ENCODE measurements at places on chromosomes 2 and 18.

- no peak for DNase-seq
Observed at GRCh38 chr2:239263231-239263630, 137.6 kb downstream of the HDAC4 start.

DNA sequence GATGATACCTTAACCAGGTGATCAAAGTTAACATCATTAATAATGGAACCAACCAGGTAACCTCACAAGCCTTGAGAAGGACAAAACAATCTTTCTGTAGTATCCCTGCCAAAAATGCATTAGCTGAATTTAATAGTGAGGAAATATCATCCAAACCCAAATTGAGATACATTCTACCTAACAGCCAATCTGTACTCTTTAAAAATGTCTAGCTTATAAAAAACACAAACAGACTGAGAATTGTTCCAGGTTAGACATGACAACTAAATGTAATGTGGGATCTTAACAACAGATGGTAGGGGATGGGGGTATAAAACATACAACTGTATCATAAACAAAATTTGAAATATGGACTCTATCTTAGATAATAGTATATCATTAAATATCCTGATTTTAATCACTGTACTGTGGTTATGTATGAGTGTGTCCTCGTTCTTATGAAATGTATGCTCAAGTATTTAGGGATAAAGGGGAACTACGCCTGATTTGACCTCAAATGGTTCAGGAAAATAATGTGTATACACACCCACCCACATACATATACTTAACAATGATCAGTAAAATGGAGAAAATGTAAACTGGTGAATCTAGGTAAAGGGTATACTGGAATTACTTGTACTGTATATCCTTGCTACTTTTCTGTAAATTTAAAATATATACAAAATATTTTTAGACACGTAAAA, 1.7 kb downstream of the FANCL start:
- DNase-seq, result no peak

DNA sequence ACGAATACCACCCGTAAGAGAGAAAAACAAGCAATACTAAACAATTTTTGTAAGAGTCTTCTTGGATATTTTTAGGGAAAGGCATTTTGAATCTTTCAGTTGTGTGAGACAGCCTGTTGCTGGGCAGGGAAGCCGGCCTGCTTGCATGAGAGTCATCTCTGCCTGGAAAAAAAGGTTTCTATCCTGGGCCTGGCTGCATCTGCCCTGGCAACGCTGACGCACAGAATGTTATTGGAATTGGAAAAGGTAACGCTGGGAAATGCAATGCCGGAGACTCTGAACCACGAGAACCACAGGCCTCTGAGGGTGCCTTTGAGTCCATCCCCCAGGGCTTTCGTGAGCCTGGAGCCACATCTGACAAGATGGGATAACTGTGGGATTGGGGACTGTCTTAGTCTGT, 17.9 kb upstream of the NPAS2 start:
- DNase-seq, result no peak

GRCh38 chr2:23526114-23526513, 141.1 kb downstream of the KLHL29 start:
- no peak for DNase-seq

GRCh38 chr2:233817995-233818638, 36.2 kb downstream of the HJURP start:
- no peak for DNase-seq

GRCh38 chr2:23954325-23955014, 14.2 kb downstream of the UBXN2A start:
- no peak for DNase-seq

GRCh38 chr2:46299365-46300263, 2.4 kb downstream of the EPAS1 start:
- no peak for DNase-seq

DNA sequence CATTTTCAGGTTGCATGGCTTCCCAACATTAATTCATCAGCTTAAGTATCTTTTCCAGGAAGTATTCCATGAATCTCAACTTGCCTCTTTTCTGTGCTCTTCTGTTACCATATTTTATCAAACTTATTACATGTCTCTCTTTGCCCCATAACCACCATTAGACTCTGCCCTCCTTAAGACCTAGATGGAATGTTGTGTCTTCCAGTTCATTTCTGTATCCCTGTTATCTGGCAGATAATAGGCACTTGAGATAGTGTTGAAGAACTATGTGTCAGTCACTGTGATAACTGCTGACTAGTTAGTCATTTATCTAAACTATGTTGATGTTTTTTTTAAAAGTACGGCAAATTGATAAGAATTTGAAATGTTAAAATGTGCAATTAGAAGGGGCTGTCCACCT, 41.8 kb downstream of the GLS start:
- DNase-seq, result no peak

DNA sequence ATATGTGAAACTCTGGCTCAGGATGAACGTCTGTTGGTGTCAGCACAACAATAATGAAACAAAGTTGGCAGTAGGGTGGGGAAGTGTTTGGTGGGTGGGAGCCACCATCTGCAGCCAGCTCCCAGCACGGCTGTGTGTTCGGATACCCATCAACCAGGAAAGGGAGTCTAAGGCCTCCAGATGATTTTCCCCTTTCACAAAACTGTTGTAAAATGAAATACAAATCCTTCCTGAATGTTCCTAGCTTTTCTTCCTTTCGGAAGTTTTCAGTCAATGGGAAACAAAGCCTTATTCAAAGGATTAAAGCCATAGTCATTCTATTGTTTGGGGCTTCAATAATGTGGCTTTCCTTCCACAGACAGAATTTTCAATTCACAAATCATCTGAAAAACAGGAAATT, 14.5 kb upstream of the DARS1 start:
- no peak for DNase-seq

- no peak for DNase-seq
Observed at GRCh38 chr2:6827566-6828298, 38.0 kb downstream of the CMPK2 start.

GRCh38 chr18:55582325-55582724, 5.7 kb downstream of the TCF4 start:
- DNase-seq, result no peak

- no peak for DNase-seq
Observed at GRCh38 chr2:212532087-212532486, 6.5 kb downstream of the ERBB4 start.

DNA sequence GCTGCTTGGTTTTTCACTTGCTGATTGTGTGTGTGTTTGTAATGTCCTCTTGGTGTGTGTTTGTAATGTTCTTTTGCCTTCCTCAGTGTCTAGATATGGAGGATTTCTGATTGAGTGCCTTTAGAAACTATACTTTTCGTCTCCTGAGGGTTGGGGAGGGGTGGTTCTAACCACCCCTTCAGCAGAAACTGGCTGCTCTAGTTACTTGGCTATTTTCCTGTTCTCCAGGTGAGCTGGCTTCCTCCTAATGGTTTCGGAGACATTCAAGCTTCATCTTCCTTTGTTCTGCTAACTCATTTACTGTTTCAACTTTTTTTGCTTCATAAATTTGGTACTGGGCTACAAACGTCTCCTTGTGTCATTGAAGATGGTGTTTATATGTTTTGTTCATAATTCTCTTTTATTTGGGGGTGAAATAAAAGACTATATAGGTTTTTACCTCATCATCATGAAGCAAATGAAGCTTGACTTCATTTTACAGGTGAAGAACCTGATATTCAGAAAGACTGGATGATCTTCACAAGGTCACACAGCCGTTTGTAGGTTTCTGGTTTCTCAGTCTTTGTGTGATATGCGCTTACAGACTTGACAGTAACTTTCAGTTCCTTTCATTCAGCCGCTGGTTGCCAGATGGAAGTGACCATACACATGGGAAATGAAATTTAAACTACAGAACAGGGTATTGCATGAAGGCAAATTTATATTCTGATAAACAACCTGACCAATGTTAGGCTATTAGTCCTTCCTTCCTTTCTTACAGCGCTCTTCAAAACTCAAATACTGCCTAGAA, 238.5 kb downstream of the GALR1 start:
- no peak for DNase-seq

- no peak for DNase-seq
Observed at GRCh38 chr18:74066018-74066417, 81.6 kb downstream of the FBXO15 start.

DNA sequence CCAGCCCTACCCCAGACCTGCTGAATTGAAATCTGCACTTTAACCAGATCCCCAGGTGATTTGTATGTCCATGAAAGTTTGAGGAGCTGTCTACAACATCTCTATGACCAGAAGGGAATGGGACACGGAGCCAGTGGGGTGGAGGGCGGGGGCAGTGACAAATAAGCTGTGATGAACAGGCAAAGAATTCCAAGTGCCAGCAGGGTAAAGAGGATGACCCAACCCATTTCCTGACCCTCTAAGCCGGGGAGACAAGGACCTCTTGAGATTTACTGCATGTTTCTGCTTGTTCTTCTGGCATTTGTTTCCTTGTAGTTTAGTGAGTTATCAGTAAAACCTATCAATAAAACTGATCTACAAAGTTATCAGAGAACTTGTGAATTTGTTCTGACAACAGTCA, 8.7 kb downstream of the TET3 start:
- no peak for DNase-seq

DNA sequence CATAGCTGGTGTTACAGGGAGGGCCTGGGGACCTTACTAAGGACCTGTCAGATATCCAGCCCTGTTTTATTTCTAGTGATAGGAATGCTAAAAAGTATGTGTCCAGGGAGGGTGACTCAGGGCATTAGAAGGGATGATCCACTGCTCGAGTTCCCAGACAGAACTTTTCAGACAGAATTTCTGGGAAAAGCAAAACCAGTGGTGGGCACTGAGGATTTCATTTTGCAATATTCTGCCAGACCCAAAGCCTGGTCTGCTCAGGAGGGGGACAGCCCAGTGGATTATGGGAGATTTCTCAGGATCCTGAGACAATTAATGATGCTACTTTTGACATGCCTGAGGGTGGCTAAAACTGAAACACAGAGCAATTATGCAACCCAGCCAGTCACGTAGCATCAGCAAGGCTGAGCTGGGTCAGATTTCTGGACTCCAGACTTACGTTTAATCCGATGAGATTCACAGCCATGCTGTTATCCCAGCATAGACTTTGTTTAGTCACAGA, 4.7 kb upstream of the KCNE4 start:
- DNase-seq, result no peak

DNA sequence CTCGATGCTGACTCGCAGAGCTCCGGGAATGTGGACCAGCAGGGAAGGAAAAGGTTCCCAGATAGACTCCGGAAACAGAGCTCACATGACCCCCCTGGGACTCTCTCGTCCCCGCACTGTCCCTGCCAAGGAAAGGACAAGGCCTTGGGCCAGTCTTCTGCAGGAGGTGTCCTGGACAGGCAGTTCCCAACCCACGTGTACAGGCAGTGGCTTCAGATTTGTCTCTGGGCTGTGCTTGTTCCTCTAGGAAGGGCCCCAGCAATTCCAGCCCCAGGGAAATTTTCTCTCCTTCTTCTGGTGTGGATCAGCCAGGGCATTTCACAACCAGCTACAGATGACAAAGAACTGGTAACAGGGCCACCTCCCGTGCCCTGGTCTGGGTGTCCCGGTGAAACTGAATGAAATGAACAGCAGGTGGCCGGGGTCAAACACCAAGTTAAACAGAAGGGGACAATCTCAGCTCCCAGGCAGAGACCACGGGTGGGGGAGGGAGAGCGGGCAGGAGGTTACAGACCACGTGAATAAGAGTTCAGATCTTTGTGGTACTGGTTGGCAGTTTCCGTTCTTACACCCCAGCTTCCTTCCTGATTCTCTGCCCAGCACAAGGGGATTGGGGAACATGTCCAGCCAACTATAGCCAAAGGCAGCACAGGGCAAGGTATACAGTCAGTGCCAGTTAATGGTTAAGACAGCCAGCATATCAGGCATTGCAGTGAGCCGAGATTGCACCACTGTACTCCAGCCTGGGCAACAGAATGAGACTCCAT, 52.2 kb upstream of the CAB39 start:
- DNase-seq, result no peak

GRCh38 chr2:173741759-173742158, 223.4 kb downstream of the SP3 start:
- no peak for DNase-seq

DNA sequence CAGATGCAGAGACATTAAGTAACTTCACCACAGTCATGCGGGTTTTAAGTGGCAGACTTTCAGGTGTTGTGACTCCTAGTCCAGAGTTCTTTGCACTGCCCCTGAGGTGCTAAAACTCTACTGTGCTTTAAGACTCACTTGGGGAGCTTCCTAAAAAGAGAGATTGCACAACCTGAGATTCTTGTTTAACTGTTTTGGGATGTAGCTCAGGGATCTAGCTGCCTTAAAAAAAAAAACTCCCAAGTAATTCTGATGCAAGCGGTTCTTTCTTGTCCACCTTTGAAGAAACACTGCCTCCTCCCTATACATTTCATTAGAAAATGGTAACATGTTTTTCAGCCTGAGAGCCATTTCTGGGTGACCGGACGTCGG, 13.0 kb downstream of the IL37 start:
- DNase-seq, result no peak

DNA sequence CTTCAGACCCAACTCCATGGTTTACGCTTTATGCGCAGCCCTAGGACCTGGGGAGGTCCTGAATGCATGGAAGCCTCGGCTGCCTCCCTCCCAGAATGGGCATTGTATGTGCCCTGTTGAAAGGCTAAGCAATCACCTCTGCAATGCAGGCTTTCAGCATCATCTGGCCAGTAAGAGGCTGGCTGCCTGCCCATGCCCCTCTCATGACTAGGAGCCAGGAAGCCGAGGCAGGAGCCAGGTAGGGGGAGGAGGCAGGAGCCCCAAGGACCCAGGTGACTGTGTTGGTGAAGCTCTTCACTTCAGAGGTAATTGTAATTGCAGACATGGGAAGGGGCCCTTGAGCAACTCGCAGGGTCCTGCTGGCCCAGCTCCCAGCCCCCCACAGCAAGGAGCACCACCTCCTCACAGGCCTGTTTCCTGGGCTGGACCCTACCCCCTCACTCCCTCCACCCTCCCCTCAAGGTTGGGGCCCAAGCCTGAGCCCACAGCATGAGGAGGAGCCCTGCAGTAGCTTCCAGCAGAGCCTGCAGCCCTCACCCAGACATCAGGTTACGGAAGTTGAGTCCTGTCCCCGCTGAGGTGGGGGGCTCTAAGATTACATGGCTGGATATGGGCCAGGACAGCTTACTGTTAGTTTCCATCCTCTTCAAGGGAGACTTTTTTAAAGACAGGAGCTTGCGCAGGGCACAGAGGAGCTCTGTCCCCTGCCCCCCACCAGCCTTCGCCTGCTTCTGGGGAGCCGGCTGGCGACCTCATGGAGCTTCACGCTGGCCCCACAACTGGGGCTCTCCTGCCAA, 21.9 kb downstream of the CRACDL start:
- DNase-seq, result no peak

GRCh38 chr2:14690926-14691325, 58.4 kb downstream of the LRATD1 start:
- no peak for DNase-seq

DNA sequence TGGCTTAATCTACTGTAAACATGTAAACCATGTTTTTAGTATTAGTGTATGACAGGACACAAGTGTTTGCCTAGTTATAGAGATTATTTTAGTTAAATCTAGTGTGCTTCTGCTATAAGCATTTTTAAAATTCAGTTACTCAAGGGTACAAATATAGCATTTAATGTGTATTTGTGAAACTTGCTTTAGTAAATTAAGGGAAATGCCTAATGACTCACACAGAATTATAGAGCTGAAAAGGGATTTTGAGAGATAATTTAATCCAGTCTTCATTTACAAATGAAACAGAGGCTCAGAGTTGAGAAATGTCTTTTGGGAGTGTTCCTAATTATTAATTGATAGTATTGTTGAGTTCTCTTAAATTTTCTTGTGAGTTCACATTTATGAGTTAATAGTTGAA, 8.2 kb downstream of the ACTR3 start:
- DNase-seq, result no peak

GRCh38 chr2:235165136-235165535, 213.3 kb downstream of the SH3BP4 start:
- DNase-seq, result no peak

GRCh38 chr18:3281456-3282400, 19.8 kb downstream of the MYL12B start:
- DNase-seq, result no peak

- no peak for DNase-seq
Observed at GRCh38 chr2:133054297-133054696, 384.3 kb upstream of the LYPD1 start.

All from stimulated activated CD4-positive, alpha-beta T cell treated with anti-CD3 and anti-CD28 coated beads, TNF-alpha, amount 100 ng/mL, for 1 hour (primary cell).